ENCODE measurements at places on chromosomes 5 and 9.
A peak's percentile ranks its signal among the peaks of the same experiment; 100 is the strongest.

DNA sequence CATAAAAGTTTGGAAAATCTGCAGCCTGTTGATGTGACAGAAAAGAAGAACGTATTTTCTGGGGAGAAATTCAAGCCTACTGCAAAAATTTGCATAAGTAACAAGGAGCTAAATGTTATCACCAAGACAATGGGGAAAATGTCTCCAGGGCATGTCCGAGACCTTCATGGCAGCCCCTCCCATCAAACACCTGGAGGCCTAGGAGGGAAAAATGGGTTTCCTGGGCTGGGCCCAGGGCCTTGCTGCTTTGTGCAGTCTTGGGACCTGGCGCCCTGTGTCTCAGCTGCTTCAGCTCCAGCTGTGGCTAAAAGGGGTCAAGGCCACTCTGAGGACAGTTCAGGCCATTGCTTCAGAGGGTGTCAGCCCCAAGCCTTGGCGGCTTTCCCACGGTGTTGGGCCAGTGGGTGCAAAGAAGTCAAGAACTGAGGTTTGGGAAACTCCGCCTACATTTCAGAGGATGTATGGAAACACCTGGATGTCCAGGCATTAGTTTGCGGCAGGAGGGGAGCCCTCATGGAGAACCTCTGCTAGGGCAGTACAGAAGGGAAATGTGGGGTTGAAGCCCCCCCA, 13.1 kb downstream of the CERT1 start:
- no peak for DNase-seq

- no peak for DNase-seq
These were observed 134.4 kb downstream of the ATG10 start for GRCh38 chr5:82106207-82106606.

DNA sequence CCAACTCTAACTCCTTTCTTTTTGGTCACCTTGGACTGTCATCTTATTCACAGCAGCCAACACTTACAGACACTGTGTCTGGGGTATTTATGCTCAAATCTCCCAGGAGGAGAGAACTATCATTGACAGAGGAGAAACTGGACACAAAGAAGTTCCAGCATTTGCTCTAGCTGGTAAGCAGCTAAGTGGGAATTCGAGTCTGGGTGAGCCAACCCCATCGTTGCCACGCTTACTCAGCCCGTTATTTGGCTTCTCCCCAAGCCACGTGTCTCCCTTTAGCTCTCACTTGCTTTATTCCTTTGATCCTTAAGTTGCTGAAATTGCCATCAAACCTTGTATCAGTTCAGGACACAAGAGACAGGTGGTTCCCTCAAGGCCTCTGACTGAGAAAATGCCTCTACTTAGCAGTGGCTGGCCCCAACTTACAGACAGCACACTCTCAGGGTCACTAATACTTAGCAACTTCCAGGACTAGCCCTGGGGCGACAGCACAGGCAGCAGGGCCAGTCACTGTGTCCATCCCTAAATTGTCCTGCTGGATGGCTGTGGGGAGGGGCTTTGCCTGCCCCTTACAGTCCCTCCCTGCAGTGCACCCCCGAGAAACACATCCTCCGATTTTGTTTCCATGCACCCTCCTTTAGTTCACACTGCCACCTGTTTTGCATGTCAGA, 1.4 kb downstream of the SLC36A2 start:
- DNase-seq, result no peak

GRCh38 chr9:124284940-124285441, 27.2 kb downstream of the NEK6 start:
- peak; percentile 77 for DNase-seq

- DNase-seq, result no peak
These were observed 20.4 kb upstream of the KIF12 start for GRCh38 chr9:114119242-114120191.

DNA sequence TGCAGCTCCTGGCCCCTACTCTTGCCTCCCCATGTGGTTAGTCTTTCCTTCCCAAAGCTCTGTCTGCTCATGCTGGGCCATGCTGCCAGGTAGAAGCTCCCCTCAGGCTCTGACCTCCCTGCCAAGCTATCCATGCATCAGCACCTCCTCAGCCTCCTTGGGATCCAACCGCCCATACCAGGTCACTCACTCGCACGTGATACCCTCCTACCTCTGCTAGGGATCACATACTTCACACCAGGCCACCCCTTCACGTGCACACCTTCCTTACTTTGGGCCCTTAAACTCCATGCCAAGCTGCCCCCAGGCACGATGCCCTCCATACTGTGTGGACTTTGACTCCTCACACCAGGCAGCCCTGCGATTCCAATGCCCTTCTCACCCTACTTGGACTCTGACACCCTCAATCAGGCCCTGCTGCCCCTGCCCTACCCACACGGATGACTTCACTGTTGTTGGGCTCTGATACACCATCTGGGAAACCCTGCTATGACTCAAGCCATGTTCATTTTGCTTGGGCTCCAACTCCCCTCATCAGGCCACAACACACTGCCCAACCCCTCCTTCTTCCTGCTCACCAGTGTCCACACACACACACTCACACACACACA, 34.1 kb downstream of the ZNF483 start:
- DNase-seq, result no peak

- DNase-seq, result no peak
These were observed 62.1 kb downstream of the C5orf15 start for GRCh38 chr5:133906303-133906702.

DNA sequence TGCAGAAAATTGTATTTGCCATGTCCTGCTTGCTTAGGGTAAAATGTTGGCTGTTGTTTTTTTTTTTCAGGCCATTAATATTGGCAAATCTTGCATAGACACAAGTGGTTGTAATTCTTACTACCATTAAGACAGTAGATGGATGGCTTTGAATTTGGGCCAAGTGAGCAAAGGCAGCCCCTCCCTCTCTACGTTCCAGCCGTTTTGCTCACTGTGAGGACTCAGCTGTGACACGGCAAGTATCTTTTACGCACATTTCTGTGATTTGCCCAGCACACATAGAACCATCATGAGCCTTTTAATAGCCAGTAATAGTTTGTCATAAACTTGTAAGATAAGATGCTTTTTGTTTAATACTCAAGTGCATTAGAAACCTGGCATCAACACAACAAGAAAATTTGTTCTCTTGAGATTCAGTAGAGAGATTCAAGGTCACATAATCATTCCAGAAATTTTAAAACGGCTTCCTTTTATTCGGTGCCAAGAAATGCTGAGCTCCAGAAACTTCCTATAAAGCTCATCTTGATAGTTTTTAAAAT, 205.2 kb upstream of the ADCY2 start:
- no peak for DNase-seq

DNA sequence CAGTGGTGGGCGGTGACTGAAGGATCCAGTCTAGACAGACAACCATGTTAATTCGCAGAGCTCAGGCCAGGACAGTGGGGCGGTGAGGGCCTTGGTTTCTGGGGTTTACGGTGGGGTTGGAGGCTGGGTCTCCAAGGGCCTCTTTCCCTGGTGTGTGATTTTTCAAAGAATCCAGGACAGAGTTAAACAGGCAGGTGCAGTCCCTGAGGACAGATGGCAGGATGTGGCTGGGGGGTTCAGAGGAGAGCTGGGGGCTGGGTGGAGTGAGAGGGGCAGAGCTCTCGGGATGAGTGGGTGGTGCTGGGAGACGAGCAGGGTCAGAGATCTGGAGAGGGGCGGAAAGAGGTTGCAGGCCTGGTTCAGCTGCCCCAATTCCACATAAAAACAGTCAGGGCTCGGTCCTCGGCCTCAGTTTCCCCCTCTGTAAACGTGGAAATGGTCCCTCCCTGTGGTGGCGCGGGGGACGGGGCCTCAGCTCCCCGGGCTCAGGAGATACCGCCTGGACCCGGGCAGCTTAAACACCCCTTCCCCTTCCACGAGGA, 145.9 kb downstream of the GAPVD1 start:
- no peak for DNase-seq

DNA sequence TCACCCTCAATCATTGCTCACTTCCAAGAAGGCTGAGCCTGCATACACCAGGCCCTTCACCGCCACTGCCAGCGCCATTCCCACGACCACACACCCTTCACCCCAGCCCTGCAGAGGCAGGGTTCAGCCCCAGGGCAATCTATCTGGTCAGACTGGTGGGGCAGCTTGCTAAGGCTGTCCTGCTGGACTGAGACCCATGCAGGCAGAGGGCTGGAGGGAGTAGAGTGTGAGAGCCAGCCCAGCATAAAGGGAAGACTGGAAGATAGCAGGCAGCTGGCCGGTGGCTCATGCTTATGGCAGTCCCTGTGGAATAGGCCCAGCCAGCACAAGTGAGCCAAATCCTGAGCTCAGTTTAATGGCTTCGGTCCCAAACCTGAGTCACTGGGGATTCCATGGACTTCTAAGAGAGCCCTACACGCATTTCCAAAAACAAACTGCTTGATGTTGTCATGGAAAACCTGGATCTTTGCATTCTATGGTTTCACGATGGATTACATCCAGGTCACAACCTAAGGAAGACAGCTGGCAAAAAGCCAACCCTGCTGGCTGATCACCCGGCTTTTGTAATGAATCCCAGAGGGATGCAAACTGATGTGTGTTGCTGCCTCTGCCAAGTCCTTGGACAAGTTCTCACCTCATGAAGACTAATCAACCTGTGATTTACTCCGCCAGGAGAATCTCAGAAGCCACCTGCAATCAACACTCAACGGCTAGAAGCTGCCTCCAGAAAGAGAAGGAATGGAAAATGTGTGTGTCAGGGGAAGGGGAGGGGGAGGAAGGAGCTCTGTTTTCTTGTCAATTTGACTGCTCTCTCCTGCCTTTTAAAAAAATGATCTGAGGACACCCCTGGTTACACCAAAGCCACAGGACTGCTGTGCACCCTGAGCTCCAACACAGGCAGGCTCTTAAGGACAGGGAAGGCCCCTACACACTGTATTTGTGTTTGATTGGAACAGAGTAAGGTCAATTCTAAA, 143.6 kb downstream of the LHFPL2 start:
- peak; percentile 92 for DNase-seq

- DNase-seq, result no peak
These were observed 17.6 kb upstream of the CDK7 start for GRCh38 chr5:69217151-69217511.

DNA sequence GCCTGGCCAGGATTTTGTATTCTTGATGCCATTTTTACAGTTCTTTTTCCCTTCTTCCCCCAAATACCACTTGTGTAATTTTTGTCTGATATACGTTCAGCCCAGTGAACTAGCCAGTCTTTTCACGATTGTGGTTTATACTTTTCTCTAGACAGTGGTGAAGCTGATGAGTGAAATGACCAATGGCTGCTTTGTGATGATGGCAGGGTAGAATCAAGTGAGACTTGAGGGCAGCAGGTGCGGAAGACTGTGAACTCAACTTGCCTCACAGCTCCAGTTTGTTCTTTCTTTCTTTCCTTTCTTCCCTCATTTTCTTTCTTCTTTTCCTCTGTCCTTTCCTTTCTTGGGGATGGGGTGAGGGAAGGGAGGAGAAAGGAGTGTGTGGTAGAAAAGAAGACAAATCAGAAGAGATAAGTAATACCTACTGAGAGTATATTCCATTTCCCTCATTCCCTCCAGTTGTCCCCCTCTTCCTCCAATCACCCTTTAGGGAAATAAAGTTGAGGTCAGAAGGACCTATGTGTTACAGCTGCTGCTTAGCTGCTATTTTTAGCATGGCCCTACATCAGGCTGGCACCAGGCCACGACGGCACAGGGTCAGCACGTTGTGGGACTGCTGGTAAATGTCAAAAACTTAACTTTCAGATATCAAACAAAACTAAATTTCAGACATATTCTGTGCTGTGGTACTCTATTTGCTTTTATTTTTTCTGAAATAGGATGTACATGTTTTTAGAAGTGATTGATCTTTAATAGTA, 12.3 kb downstream of the ZSWIM6 start:
- peak; percentile 58 for DNase-seq
